T-helper 1 cell (primary cell): ENCODE measurements at places on chromosomes 3 and 15.

- DNase-seq, result no peak
Measured at GRCh38 chr3:194194051-194194756, 58.3 kb downstream of the HES1 start.

DNA sequence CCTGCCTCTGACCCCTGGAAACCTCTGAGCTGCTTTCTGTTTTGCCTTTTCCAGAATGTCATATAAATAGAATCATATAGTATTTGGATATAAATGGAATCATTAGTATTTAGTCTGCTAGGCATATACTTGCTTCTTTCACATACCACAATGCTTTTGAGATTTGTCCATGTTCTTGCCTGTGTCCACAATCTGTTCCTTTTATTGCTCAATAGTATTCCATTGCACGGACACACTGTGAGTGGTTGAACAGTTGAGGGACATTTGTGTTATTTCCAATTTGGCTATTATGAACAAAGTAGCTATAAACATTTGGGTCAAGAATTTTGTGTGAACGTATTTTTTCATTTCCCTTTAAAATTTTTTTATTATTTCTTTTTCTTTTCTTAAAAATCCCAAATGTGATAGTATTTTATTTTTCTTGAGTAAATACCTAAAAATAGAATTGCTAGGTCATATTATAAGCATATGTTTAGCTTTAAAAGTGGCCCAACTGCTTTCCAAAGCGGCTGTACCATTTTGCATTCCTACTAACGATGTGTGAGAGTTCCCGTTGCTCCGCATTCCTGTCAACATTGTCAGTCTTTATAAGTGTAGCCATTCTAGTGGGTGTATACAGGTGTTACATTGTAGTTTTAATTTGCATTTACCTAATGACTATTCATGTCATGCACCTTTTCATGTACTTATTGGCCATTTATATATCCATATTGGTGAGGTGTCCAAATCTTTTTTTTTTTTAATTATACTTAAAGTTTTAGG, 26.5 kb downstream of the WDR53 start:
- no peak for DNase-seq

DNA sequence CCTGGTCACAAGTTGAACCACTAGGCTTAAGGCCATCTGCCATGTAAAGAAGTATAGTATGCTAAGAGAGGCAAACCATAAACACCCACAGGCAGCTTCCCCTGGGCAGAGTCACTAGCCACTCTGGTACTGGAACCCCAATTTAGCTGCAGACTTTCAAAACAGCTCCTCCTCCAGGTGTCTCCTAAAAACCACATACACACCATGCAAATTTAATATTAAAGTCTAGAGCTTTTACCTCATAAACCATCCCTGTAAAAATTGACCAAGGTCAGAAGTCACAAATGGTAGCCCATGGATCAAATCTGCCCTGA, 99.1 kb upstream of the STT3B start:
- no peak for DNase-seq

- peak; percentile 8 for DNase-seq
Measured at GRCh38 chr3:133038089-133038730, at the start of gene TMEM108. TSS of gene TMEM108 (plus strand) at chr3:133038391.

DNA sequence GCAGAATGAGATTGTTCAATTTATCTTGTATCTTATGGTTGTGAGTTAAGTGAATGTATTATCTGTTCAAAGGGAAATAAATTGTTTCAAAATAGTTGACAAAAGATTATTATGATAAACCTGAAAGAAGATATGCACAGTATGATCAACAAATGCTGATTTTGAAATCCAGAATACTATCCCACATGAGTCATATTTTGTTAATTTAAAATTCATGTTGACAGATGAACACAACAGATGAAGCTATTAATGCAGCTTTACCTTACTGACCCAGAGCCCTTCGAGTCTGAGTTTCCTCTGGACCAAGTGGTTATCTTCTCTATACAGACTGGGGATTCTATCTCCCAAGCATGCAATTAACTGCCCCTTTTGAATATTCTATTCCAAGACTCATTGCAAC, 482.8 kb downstream of the FGF12 start:
- no peak for DNase-seq

DNA sequence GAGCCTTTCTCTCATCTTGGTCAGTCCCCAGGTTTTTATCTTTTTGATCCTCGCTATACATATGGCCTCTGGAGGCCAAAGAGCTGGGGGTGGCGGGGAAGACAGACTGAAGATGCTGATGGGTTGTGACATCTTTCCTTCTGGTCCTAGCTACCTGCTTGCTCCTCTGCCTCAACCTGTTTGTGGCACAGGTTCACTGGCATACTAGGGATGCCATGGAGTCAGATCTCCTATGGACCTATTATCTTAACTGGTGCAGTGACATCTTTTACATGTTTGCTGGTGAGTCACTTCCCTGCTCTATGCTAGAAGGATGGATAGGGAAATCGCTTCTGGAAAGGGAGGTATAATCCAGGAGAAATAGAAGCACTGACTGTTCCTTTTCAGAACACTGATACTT, 8.8 kb downstream of the TMEM202 start:
- no peak for DNase-seq

DNA sequence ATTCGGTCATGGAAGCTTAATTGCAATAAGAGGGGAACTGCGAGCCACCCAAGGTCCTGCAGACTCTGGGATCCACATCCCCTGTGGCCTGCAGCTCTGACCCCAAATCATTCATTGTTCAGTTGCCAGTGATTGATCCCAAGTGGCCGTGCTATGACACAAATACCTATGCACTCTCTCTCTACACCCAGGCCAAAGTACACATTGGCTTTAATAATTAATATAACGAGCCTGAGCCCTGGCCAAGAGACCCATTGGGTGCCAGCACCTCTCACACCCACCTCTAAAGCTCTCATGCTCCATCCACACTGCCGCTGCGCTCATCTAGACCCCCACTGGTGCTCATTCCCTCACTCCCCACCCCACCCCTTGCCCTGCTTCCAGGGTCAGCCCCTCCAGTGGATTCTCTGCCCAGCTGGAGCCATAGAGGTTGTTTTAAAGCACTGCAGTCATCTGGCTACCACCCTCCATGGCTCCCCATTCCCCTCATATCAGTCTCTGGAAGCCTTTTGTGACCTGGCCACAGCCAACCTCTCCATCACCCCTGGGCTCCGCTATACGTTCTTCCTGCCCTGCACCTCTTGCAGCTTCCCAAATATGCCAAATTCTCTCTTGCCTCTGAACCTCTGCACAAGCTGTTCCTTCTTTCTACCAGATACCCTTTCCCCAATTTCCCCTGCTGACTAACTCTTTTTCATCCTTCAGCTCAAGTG, 37.7 kb upstream of the SLC6A6 start:
- DNase-seq, result no peak

DNA sequence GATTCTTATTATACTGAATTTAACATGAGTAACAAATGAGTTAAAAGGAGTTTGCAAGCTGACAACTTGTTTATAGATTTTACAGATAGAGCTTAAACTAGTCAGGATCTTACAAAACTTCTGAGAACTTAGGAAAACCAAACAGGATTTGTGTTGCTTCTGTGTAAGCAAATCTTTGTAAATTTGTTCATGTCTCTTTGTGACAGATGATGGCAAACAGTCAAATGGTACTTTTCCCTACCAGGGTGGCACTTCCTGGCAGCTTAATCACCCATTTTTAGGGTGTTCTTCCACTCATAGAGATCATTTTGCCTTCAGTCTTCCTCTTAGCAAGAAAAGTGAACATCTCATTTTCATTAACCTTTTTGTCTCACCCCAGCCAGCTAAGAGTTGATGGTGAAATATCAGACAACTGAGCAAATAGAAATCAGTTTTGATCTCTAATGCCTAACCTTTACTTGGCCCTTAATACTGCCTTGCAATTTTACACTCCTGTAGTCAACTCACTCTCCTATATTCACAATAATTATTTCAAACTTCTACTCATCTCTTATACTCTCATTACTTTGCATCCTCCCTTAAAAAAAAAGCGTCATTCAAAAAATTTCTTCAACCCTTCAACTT, 23.7 kb upstream of the NECTIN3 start:
- no peak for DNase-seq

GRCh38 chr3:106452096-106452495, 583.3 kb upstream of the CBLB start:
- no peak for DNase-seq

DNA sequence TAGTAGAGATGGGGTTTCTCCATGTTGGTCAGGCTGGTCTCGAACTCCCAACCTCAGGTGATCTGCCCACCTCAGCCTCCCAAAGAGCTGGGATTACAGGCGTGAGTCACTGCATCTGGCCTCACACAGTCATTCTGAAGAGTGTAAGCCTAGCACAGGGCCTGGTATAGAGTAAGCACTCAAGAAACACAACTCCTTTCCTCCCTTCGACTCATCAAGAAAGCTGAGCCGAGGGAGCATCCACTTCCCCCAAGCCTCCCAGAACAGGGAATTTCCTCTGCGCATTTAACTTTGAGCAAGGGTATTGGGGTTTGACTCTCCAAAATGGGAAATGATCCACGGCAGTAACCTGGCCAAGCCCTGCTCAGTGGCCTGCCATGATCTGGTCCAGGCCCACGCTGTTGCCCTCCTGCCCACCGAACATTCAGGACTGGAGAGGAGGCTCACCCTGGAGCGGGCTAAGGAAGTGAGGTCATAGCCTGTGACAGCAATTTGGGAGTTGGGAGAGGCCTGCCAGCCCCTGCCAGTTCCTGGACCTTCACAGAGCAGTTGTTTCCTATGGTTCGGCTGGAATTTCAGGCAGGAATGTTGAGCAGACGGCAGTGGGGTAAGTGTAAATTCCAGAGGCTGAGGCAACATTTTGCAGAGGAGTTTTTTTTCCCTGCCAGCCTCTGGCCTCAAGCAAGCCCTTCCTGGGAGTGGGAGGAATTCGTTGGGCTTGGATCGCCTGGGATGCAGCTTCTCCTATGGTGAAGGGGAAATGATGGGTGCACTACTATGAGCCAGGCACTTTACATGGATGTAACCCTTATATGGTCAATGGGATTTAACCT, 21.2 kb upstream of the SMAD3 start:
- no peak for DNase-seq
